ENCODE measurements at places on chromosomes 4 and X. TPM values are rescaled to one million over a fixed set of nuclear protein-coding genes. Genes with fewer than 3 reads are reported as not detected.

DNA sequence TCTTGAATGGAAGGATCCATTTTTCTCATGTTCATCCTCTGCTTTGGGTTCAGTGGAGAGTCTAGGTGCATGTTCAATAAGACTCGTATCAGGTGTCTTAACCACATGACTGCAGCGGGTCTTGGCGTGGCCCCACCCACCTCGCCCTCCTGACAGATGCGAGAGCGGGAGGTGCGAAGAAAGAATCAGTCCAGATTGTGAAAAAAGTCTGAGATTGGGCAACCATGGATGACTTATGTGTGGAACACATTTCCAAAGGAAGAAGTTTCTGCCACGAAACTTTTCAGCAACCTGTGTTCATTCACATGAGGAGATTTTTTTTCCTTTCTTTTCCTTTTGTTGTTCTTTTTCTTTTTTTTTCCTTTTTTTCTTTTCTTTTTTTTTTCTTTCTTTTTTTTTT, 66.8 kb downstream of the NSD2 start:
- DNase-seq, result no peak

Gene USP26
- not detected for total RNA-seq

GRCh38 chrX:21412029-21412428, 37.8 kb downstream of the CNKSR2 start:
- DNase-seq, result no peak

- DNase-seq, result no peak
Observed at GRCh38 chr4:188719794-188720193, 580.6 kb downstream of the TRIML1 start.

DNA sequence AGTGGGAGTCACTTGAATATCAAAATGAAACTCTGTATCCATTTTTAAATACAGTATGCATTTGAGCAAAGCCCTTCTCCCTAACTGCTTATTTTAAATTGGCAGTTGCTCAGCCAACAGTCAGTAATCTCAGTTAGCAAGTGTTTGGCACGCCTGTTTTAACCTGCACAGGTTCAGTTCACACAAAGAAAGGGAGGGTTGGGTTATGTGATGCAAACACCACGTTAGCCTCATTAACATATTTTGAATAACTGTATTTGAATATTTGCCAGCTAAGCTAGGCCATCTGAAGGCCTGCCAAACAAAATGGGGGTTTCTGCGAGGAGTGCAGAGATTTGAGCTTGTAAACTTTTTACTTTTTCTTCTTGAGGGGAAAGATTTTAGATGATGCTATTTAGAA, 19.8 kb downstream of the GAB1 start:
- DNase-seq, result no peak

GRCh38 chr4:76926841-76927240, 22.7 kb upstream of the SEPTIN11 start:
- DNase-seq, result no peak

DNA sequence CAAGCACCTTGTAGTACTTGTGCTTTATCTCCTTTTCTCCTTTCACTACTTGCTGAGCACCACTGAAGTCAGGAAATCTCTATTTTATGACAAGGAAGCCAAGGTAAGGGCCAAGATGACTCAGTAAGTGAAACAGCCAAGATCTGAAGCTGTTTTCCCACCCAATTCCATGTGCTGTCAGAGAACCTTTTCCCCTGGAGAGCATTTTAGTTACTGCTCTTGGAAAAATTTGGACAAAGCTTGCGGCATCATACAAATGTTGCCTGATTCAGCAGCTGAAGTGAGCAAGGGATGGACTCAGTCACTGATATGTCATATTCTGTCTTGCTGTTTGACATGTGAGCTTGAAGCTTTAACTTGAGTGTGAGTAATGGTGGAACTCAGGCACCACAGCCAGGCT, 391.4 kb downstream of the RAB28 start:
- no peak for DNase-seq

GRCh38 chr4:74218201-74218600, 60.3 kb downstream of the MTHFD2L start:
- no peak for DNase-seq

DNA sequence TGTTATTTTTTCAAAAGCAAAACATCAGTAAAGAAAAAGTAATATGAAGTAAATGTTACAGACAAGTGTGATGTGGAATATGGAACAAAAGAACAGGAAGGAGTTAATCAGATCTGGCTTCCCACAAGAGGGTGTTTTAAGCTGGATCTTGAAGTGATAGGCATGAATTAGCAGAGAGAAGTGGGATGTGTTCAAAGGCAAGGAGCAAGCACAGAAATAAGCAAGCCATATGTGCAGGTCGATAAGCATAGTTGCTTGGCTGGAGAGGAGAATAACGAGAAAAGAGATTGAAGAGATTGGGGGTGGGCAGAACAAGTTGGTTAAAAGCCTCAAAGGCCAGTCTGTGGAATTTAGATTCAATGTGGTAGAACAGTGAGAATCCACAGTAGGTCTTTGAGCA, 60.9 kb upstream of the PRPS1 start:
- DNase-seq, result no peak

Data from thyroid gland (tissue), 4 donors.